ENCODE measurements at places on chromosomes 16 and 17. TPM values are rescaled to one million over a fixed set of nuclear protein-coding genes. Genes with fewer than 3 reads are reported as not detected.

Gene SPATA32
- not detected for total RNA-seq

- no peak overlapping the region for H3K27ac ChIP-seq
- peak; percentile 34 for DNase-seq
- no peaks in the 10 kb centered on the region for H3K36me3 ChIP-seq
Observed at GRCh38 chr17:5921512-5922282, 148.5 kb upstream of the WSCD1 start.

- H3K4me3 ChIP-seq: no peak overlapping the region
- H3K36me3 ChIP-seq: no peaks in the 10 kb centered on the region
- no peak for DNase-seq
- no peak overlapping the region for H3K27ac ChIP-seq
- H3K27me3 ChIP-seq: no peaks in the 10 kb centered on the region
Observed at GRCh38 chr16:71514476-71514875, 11.8 kb upstream of the CHST4 start.

GRCh38 chr17:10681866-10682446 lies 15.4 kb downstream of the SCO1 start:
- H3K27me3 ChIP-seq: no peaks in the 10 kb centered on the region
- H3K36me3 ChIP-seq: peaks cover 2% of the 10 kb centered on the region
- H3K27ac ChIP-seq: no peak overlapping the region
- no peak for DNase-seq
- no peak overlapping the region for H3K4me3 ChIP-seq
- H3K4me1 ChIP-seq: no peaks in the 10 kb centered on the region

DNA sequence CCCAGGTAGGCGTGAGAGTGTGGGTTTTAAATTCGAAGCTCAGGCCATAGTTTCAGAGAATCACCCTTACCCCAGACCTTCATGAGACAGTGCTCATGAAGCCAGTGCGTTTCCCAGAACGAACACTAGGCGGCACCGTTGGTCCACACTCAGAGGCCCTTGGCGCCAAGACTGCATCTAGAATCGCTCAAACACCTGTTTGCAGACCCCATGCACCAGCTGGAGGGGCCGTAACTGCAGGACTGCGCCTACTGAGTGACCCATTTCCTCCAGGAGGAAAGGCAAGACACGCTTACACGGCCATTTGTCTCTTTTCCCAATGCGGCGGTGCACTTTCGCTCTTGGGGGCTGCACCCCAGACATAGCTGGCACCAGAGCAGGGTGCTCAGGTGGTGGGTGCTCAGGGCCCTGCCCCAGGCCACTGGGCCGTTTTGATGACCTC lies 34.0 kb downstream of the ADGRG5 start:
- no peak overlapping the region for H3K4me3 ChIP-seq
- no peaks in the 10 kb centered on the region for H3K4me1 ChIP-seq
- H3K27me3 ChIP-seq: no peaks in the 10 kb centered on the region
- H3K27ac ChIP-seq: no peak overlapping the region

DNA sequence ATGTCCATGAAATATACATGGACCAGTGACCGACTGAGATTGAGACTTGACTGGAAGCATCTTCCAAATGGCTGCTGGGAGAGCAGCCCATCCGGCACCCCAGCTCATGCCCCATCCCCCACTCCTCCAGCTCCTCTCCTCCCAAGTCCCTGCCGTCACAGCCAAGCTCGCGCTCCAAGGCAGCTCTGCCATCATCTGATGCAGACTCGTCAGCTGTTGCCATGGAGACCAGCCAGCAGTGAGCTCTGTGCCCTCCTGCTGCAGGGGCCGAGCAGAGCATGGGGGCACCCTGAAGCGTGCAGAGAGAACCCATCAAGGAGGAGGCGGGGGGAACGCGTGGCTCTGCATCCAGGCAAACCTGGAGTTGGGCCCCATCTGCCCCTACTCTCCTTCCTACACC lies 74.5 kb upstream of the TNRC6C start:
- H3K27me3 ChIP-seq: no peaks in the 10 kb centered on the region
- H3K36me3 ChIP-seq: no peaks in the 10 kb centered on the region
- no peak for DNase-seq
- peaks cover 28% of the 10 kb centered on the region for H3K4me1 ChIP-seq

- no peaks in the 10 kb centered on the region for H3K36me3 ChIP-seq
- peaks cover 56% of the 10 kb centered on the region for H3K4me1 ChIP-seq
- H3K4me3 ChIP-seq: no peak overlapping the region
- peak overlapping the region; percentile 91 for H3K27ac ChIP-seq
- H3K27me3 ChIP-seq: no peaks in the 10 kb centered on the region
- peak; percentile 62 for DNase-seq
Observed at GRCh38 chr16:70735141-70735979, 49.5 kb upstream of the MTSS2 start.

Measured in gastrocnemius medialis (tissue), 4 donors.